ENCODE measurements at places on chromosomes 3 and 15.

DNA sequence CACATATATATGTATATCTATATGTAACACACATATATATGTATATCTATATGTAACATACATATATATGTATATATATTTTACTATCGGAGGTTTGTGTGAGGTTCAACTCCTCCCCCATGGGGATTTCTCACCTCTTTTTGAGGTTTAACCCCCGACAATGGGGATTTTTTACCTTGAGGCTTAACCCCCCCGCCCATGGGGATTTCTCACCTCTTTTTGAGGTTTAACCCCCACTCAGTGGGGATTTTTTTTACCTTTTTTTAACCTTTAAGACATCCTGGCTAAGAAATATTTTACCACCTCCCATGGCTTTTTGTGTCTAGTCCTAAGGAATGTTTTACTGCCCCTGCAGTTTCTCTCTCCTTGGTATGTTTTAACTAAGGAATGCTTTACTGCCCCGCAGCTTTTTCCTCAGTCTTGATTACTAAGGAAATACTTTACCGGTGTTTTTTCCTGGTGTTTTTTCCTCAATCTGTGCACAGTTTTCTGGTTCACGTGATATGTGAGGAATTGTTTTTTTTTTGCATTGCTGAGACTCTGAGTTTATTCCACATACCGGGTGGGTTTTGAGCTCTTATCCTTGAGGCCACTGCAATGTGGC lies 185.2 kb downstream of the KLF13 start:
- no peak for DNase-seq

GRCh38 chr3:152738656-152739055 lies 96.3 kb upstream of the P2RY1 start:
- no peak for DNase-seq

DNA sequence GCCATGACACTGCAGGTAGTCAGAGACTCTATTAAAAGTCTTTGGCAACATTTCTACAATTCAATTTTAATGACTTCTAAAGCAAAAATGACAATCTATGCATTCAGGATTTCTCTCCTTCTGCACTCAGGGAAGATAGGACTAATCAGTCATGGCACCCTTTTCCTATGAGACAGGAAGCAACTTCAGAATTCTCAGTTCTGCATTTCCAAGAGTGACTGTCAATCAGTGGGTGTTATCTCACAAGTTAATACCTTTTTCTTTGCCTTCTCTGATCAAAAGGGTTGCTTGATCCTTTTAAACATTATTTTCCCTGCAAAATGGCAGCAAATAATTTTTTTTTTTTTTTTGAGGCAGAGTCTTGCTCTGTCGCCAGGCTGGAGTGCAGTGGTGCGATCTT lies 7.8 kb upstream of the ICE2 start:
- DNase-seq: no peak

DNA sequence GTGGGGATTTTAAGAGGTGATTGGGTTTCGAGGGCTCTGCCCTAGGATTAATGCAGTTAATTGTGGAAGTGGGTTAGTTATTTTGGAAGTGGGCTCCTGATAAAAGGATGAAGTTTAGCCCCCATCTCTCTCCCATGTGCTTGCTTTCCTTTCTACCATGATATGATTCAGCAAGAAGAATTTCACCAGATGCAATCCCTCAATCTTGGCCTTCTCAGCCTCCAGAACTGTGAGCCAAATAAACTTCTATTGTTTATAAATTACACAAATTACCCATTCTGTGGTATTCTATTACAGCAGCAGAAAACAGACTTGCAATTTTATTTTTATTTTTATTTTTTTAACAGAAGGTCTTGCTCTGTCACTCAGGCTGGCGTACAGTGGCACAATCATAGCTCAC lies 27.3 kb upstream of the UBE2E1 start:
- DNase-seq: no peak

DNA sequence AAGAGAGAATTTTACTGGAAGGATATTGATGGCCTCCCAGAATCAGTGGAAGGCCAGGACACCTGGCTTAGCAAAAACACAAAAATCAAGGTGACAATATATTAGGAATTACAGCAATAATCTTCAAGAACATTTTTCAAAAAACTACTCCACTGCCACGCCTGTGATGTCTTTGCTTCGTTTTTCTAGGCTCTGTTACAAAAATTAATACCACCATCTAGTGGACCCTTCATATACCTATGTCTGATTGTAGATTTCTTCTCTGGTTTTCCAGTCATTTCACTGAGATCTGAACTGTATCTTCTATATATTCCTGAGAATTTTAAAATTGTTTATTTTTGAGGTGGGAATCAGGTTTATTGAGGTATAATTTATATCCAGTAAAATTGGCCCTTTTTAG lies 5.6 kb upstream of the SLC33A1 start:
- peak; percentile 33 for DNase-seq

DNA sequence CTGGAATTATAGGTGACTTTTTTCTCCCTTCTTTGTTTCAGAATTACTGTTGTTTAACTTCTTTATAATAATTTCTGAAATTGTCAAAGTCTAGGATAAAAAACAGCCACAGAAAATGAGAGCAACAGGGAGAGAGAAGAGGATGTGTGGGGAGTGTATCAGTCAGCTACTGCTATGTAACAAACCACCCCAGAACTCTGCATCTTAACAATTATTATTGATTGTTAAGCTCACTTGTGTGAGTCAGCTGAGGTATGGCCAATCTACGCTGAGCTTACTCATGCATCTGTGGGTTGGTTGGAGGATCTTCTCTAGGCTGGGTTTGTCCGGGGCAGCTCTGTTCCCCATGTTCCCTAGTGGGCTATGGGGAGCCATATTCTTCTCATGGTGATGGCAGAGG lies 43.7 kb upstream of the CDV3 start:
- no peak for DNase-seq

DNA sequence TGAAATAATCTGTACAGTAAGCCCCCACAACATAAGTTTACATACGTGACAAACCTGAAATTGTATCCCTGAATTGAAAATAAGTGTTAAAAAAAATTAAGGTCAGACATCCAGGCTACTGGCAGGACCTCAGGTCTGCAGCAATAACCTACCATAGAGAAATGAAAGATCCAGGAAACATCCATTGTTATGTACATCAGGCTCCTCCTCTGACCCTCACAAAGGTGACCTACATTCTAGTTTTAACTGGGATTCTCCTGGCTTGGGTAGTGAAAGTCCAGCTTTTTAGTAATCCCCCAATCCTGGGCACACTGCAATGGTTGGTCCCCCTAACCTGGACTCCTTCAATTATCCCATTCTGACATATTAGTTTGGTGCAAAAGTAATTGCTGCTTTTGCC lies 749.6 kb upstream of the LMCD1 start:
- DNase-seq: no peak

GRCh38 chr3:189233225-189233858 lies 61.6 kb downstream of the TPRG1 start:
- DNase-seq: peak; percentile 31

Data from hepatic stellate cell (primary cell).